ENCODE measurements at places on chromosomes 12 and 14.
A peak's percentile ranks its signal among the peaks of the same experiment; 100 is the strongest.

GRCh38 chr12:130879781-130880389 is 8.0 kb downstream of the RAN start:
- DNase-seq, result no peak

DNA sequence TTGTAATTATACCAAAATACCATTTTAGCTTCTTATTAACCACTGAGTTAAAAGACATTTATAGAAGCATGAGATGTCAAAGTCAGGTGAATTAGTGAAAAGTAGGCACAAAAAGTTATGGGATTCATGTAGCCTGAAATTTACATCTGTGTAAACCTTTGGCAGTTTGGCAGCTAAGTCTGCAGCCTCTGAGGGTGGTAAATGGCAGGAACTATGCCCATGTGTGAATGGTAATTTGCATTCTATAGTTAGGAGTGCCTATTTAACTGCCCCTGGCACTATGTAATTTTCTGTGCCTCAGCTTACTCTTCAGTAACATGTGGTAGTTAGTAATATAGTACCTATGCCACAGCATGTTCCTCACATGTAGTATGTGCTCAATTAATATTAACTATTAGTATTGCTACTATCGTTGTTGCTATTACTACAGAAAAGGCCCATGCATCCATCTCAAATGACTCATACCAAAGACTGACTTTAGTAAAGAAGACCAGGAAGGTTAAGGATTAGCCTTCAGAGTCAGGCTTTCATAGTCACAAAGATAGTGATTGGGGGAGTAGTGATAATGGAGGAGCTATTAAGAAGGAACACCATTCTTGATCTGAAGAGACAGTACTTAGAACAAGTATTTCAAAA is 258.7 kb upstream of the BTG1 start:
- DNase-seq, result no peak

DNA sequence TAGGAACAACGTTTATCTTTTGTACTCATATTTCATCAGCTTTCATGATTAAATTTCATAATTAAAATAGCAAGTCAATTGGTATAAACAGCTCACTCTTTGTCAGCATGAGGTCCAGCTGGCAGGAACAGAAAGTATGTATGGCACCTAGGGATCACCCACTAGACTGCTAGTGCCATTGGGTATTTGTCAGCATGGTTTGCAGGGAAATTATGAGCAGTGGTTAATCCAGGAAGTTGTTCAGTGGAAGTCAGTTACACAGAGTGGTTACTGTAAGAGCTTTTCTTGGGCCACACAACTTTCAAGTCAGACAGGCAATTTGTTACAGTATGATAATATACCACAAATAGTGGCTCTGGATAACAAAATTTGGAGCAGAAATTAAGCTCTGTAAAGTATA is 340.3 kb upstream of the RGS6 start:
- no peak for DNase-seq

DNA sequence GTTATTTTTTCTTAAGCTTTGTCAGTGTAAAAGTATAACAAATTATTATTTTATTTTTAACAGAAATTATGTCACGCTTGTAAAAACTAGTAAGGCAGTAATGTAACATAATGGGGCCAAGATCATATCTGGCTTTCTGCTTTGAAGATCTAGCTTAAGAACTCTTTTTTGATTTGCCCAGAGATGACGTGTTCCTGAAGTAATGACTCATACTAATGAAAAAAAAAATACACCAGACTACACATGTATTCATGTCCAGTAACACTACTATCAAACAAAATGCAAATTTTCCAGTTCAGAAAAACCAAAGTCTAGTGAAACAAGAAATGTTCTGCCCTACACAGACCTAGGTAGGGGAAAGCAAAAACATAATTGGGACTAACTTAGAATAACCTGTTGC is 432.2 kb upstream of the ATXN7L3B start:
- no peak for DNase-seq

DNA sequence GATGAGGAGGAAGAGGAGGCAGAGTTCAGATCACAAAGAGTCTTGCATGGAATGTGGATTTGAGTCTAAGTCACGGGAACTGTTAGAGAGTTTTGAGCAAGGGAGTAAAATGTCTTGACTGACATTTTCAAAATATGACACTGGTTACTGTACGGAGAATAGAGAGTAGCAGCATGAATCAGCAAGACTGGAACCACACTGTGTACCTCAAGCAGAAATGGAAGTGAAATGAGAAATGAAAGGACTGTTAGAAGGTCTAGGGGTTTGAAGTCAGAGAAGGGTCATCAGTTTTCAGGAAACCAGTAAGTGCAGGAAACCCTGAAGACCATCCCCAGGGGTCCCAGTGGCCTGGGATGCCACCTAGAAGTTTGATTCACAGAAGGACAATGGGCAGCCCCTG is 236.3 kb downstream of the GALC start:
- DNase-seq, result no peak

DNA sequence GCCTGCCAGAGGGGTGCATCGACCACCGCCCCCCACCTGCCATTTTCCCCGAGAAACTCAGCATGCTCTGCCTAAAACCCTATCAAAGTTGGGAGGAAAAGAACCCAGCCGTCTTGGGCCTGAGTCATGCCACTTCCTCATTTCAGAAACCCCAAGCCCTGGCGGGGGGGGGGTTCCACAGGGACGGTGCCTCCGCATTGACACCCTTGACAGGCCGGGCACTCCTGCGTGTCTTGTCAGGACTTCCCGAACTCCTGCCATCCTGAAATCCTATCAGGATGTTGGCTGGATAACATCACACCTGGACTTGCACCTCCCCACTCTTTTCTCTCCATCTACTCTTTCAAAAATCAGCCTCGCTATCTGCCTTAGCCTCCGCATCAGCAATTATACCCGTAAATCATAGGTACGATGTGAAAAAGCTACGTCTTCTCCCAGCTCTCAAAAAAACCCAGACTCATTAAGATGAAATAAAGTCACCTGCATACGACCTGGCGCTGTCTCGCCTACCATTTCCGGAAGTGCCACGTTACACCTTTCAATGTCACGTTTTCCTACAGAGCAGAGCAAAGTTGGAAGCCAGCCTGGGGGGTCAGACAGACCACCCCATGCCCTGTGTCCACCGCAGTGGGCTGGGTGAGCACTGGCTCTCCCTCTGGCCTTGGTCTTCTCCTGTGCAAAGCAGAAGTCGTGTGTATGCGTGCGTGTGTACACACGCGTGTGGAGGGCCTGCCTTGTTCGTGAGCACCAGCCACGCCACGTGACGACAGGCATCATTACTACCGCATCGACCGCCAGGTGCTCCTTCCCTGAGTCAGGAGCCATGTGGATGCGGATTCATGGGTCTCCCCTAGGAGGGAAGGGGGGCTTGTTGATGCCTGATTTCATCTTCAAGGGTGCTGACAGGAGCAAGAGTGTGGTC is 96.7 kb downstream of the RFLNA start:
- no peak for DNase-seq

- DNase-seq, result peak; percentile 56
Observed at GRCh38 chr12:118052324-118053070, 8.5 kb downstream of the WSB2 start.

DNA sequence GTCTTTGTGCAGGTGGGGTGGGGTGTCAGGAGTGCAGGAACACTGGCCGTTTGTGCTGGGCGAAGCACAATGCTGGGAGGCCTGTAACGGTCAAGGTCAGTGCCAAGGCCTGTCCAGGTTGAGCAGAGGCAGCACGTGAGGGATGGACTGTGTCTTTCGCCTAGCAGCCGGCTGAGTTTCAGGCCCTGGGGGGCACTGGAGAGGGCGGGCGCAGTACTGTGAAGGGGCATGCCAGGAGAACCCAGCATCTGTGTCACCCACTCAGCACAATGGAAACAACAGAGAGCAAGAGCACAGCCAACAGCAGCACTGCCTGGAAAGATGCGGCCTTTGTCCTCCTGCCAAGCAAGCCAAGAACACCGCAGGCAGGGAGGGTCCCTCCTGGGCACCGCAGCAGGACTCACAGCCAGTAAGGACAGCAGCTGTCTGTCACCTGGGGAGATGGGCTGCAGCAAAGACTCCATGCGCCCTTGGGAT is 25.2 kb downstream of the SLC25A47 start:
- DNase-seq, result no peak

DNA sequence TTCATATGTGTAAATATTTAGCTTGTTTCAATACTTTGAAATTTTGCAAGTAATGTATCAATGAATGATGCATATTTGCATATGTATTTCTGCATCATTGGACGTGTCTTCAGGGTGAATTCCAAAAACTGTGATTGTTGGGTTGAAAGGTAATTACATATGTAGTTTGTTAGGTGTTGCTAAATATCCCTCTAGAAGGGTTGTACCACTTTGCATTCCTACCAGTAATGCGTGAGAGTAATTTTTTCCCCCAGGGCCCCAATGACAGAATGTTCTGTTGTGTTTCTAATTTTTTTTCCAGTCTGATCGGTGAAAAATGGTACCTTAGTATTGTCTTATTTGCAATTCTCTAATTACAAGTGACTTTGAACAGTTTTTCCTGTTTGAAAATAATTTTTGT is 408.9 kb downstream of the NAV3 start:
- DNase-seq, result no peak

- DNase-seq, result no peak
Observed at GRCh38 chr14:58574623-58575022, 63.1 kb upstream of the DACT1 start.

DNA sequence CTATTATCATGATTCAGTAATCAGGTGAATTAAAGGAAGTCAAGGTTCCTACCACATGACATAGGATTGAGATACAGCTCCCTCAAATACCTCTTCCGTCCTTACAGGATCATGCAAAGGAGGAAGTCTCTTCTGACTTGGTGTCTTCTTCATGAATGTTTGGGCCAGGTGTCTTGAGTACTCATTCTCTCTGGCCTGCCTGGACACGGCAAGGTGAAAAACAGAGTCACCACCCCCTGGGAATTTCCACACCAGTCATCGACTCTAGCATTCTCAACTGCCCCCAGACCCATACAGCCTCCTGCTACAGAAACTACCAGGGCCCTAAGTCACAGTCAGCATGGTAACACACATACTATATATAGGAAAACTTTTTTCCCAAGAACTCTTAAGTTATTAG is 44.9 kb upstream of the LTBP2 start:
- DNase-seq, result no peak

DNA sequence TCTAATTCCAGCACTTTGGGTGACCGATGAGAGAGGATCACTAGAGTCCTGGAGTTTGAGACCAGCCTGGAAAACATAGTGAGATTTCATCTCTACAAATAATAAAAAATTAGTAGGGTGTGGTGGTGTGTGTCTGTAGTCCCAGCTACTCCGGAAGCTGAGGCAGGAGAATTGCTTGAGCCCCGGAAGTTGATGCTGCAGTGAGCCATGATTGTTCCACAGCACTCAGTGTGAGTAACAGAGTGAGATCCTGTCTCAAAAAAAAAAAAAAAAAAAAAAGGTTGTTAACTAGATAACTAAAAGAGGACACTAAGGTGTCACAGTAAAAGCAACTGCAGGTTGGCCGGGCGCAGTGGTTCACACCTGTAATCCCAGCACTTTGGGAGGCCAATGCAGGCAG is 121.3 kb upstream of the MAX start:
- no peak for DNase-seq

- DNase-seq, result peak; percentile 66
Observed at GRCh38 chr12:3202734-3203446, 125.7 kb downstream of the TSPAN9 start.

GRCh38 chr12:65896743-65897142 is 72.5 kb downstream of the HMGA2 start:
- DNase-seq, result no peak

DNA sequence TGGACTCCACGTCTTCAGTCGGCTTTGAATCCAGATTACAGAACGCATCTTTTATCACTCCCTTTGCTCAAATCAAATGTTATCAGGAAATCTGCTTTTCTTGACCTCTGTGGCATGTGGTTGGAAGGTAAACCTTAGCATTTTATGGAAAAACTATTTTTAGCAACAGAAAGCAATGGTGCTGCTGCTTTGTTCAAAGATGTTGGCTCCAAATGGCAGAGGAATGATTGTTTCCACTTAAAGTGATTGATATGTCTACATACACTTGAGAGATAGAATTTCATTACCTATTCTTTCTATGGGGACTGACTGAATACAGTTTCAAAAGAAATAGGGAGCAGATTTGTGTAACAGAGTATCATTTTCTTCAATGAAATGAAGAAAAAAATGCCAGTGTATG is 761.2 kb downstream of the NOVA1 start:
- DNase-seq, result no peak

- DNase-seq, result no peak
Observed at GRCh38 chr12:78559416-78559815, 305.2 kb upstream of the SYT1 start.

- DNase-seq, result no peak
Observed at GRCh38 chr12:106855221-106855758, 80.8 kb downstream of the RIC8B start.

GRCh38 chr12:94418517-94418916 is 41.1 kb downstream of the CEP83 start:
- DNase-seq, result no peak

- DNase-seq, result peak; percentile 72
Observed at GRCh38 chr12:113135178-113136127, at the start of gene RASAL1. Gene RASAL1, minus strand, starts transcription at chr12:113135761. Its CDS starts 299 bp downstream, at chr12:113135462.

DNA sequence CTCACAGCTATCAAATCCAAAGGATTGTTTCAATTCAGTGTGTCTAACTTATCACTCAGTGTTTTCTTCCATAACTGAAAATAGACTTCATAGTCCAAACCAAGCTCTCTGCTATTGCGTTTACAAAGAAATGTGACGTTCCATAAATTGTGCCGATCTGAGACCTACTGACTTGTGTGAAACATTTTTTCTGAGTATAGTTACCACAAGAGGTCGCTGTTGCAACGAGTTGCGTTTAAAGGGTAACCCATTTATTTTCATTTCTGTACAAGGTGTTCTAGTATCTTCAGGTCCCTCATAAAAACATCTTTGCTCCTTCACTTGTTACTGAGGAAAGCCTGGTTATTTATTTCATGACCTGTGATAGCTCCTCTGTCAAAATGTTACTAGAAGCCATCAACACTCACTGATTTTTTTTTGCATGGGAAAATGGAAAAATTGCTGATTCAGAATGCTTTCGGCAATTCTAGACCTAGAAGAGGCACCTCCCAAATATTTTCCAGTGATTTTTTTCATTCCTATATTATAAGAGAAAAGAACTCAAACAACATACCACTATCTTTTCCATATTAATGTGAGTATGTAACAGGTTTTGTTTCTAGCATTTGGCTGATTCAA is 60.9 kb upstream of the OR4E1 start:
- no peak for DNase-seq

- DNase-seq, result no peak
Observed at GRCh38 chr12:58117201-58117600, 175.8 kb downstream of the ATP23 start.

DNA sequence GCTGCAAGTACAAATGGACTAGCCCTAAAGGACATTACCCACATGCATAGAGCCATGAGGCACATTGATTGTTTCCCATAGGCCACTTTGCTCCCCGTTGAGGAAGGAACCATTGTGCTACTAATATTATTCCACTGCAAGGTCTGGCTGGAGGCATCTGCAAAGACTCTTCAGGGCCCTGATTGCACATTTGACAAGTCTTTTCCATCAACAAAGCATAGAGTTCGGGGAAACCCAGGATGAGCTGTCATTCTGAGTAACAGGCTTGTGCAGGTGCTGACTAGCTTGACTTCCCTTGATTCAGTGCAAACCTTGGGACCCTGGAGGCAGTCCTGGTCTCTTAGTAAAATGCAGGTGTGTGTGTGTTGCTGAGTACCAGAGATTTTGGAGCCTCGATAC is 73.8 kb downstream of the SUSD6 start:
- no peak for DNase-seq
